Activated gamma-delta T cell (primary cell): ENCODE measurements at places on chromosomes 2 and 18.

- no peak for DNase-seq
Measured at GRCh38 chr2:120659275-120659977, 76.2 kb upstream of the GLI2 start.

- no peak for DNase-seq
Measured at GRCh38 chr2:218615868-218616315, 8.2 kb downstream of the PLCD4 start.

DNA sequence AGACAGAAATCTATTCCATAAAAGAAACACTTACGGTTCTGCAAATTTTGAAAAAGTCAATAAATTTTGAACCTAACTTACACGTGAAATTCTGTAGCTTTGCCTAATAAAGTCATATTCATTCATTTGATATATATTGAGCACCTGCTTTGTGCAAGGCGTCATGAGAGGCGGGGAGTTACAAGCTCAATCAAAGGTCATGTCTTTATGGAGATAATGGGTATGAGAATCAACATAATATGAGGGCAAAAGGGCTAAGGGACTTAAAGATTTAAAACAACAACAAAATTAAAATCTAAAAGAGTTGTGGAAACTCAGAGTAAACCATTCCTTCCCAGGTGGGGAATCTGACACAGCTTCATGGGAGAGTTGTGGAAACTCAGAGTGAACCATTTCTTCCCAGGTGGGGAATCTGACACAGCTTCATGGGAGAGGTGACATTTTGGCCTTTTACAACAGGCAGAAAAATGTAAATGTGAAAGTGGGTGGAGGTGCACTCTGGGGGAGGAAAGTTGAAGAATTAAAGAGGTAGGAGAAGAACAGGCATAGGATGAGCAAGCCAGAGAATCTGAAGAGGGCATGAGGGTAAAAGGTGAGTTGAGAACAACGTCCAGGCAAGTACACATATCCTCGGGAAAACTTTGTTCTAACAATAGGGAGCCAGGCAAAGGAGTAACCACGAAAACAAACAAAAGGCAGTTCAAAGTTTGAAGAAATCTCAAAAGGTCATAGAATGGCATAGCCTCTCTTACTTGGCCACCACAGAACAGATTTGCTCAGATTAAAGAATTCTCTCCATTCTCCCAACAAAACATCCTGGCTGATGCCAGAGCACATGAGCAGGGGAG, 49.5 kb upstream of the CD226 start:
- DNase-seq, result no peak

DNA sequence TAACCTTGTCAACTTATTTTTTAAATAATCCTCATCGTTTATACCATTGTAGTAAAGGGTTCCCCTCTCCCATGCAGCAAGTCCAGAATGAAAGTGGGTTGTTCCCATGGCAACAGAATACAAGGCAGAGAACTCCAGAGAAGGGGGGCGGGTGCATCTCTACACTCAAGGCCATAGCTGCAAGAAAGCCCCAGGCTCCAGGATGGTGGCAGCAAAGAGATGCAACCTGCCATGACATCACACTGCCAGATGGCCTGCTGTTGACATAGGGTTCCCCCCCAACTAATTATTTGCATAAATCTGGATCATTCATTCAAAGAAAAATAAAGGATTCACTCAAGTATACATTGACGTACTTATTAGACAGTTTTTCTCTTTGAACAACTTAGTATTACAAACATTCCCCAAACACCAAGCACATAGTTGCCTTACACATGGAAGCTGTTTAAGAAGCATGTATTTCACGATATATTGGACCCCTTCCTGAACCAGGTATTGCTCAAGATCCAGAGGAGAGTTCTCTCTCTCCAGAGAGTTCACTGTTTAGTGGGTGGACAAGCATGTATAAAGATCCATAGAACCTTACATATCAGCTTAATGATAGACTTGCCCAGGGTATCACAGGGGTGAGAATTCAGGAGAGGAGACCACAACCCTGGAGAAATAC, 87.4 kb upstream of the KLF7 start:
- no peak for DNase-seq

- no peak for DNase-seq
Measured at GRCh38 chr18:36454245-36454644, 156.7 kb downstream of the FHOD3 start.

- no peak for DNase-seq
Measured at GRCh38 chr2:152303951-152304350, 31.0 kb upstream of the FMNL2 start.

DNA sequence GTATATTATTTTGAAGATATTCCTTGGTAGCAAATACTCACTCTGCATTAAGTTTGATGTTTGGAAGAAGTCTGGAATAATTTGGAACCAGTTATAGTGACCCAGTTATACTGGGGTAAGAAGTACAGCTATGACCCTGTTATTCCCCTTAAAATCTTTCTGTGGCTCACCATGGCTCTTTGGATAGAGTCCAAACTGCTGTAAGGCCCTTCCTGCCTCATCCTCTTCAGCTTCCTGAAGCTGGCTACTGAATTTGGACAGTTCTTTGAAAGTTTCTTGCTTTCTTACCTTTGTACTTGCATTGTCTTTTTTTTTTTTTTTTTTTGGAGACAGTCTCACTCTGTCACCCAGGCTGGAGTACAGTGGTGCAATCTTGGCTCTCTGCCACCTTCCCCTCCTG, 85.6 kb downstream of the ABI2 start:
- no peak for DNase-seq

DNA sequence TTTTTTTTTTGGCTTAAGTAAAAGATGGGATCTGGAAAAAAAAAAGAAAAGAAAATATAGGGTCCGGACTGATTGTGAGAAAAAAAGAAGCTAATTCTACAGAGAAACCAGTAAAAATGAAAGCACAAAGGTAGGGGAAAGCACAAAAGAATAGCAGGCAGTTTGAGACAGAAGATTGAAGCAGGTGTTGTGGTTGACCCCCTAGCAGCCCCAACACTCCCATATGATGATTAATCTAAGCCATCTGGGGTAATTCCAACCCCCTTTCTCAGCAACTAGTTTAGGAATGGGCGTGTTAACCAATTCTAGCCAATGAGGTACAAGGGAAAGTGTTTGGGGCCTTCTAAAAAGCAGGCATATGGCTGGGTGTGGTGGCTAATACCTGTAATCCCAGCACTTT, 77.0 kb downstream of the MBD2 start:
- no peak for DNase-seq

GRCh38 chr2:210635257-210635656, 78.9 kb downstream of the CPS1 start:
- no peak for DNase-seq

GRCh38 chr2:112010751-112011150, 44.3 kb upstream of the TMEM87B start:
- no peak for DNase-seq

DNA sequence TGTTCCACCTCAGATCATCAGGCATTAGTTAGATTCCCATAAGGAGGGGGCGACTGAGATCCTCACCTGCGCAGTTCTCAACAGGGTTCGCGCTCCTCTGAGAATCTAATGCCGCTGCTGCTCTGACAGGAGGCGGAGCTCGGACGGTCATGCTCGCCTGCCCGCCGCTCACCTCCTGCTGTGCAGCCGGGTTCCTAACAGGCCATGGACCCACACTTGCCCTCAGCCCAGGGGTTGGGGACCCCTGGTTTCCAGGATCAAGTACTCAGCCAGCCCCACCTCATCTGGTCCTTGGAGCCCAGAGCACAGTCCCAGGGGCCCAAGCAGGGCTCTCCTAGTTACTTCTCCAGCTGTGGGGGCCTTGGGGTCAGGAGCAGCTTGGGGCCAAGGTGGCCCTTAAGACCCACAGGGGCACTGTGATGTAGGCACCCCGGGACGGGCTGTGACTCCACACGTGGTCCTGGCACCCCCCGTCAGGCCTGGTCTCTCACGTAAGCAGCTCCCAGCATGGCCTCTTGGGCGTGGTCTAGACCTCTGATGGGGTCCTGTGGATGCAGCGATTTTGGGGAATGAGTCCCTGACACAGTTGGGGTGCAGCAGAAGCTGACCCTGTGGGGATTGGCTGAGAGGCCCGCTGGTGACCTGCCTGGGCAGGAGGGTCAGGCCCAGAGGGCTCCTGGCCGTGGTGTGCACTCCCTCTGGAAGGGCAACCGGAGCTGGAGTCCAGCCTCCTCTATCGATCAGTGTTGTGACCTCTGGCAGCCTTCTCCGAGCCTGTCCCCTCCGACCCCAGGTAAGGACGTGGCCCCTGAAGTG, 28.3 kb upstream of the OTOS start:
- DNase-seq, result no peak
